Parietal lobe (tissue), 2 donors: ENCODE measurements at places on chromosomes 16 and 17. TPM values are rescaled to one million over a fixed set of nuclear protein-coding genes. Genes with fewer than 3 reads are reported as not detected.

FBXO39 gene
- total RNA-seq: not detected

MFAP4 gene
- total RNA-seq: 1.3 TPM

NPIPB6 gene
- 8.5 TPM for total RNA-seq

HDAC5 gene
- total RNA-seq: 115 TPM

NPIPB2 gene
- 18.8 TPM for total RNA-seq

MRPS7 gene
- total RNA-seq: 29.4 TPM

VAT1L gene
- total RNA-seq: 16.3 TPM

UTS2R gene
- not detected for total RNA-seq

COPZ2 gene
- total RNA-seq: not detected

HOXB5 gene
- not detected for total RNA-seq

SCGB1C2 gene
- not detected for total RNA-seq

NUPR1 gene
- total RNA-seq: 0.31 TPM

AOC3 gene
- total RNA-seq: 0.31 TPM

C16orf96 gene
- total RNA-seq: 0.63 TPM

FOXL1 gene
- total RNA-seq: 0.63 TPM

GPR142 gene
- not detected for total RNA-seq
